ENCODE measurements at places on chromosomes 5 and 9.

DNA sequence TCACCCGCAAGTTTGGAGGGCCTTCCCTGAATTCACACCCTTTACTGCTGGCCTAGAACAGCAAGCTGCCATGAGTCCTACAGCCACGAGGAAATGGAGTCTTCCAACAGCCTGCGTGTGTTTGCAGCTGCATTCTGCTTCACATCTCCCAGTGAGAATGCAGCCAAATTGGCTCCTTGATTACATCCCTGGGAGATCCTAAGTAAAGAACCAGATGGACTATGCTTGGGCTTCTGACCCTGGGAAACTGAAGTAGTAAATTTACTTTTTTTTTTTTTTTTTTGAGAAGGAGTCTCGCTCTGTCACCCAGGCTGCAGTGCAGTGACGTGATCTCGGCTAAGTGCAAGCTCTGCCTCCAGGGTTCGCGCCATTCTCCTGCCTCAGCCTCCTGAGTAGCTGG, 617.0 kb upstream of the CDH18 start:
- no peak for DNase-seq

- DNase-seq: no peak
Observed at GRCh38 chr9:36218411-36218901, 27.7 kb downstream of the CLTA start.

GRCh38 chr5:132239776-132240175, 12.1 kb upstream of the P4HA2 start:
- DNase-seq: no peak

DNA sequence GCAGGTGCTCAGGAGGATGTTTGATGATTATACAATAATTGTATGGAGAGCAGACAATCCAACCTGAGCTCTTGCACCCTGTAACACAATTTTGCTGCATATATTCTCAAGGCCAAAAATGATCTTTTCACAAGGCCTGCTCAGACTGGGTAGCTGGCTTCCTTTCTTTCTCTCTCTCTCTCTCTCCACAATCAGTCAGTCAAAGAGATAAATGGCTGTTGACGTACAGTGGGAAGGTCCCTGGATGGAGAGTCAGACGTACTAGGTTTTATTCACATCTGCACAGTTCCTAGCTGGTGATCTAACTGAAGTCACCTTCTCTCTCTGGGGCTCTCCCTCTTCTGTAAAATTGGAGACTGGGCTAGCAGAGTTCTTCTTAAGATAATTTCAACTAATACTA, 19.8 kb downstream of the SLC36A2 start:
- DNase-seq: no peak

GRCh38 chr5:133995883-133996563, 8.8 kb downstream of the VDAC1 start:
- DNase-seq: no peak
